NCI-H460 (cell line): ENCODE measurements at places on chromosomes 4 and X. TPM values are rescaled to one million over a fixed set of nuclear protein-coding genes. Genes with fewer than 3 reads are reported as not detected.

- no peak for DNase-seq
These were observed 336.2 kb downstream of the MID1IP1 start for GRCh38 chrX:39137363-39137954.

ZMAT1 gene
- total RNA-seq = 2.0 and 2.3 TPM in 2 replicates

DNA sequence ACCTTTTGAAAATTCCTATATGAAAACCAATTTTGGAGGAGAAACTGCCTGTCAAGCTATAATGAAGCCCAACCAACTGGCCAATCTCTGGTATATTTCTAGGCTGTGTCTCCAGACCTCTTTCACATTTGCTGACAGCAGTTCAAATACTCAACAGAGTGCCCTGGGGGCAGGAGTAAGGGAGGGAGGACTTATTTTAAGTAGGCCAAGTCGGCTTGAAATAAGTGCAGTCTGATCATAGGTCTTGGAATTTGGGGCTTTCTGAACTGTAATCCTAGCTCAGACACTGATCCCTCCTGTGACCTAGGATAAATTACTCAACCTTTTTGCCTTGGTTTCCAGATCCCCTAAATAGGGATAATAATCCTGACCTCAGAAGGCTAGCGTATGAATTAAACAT, 59.4 kb upstream of the SLC7A11 start:
- no peak for DNase-seq

MAGEA1 gene
- total RNA-seq = 64.2 and 68.8 TPM in 2 replicates

DNA sequence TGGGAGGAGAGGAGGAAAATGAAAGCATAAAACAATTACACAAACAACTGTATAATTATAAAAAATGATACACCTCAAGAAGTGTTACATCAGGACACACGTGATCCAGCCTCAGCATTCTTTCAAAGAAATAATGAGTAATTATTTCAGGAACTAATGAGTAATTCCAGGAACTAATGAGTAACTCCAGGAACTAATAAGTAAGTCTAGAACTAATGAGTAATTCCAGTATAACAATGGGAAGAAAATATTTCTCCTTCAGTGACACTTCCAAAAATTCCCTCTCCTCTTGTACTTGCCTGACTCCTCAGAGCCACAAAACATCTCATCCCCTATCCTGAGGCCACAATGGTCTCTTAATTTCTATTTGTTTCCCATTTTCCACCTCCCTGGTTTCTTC, 63.5 kb upstream of the COL25A1 start:
- DNase-seq = no peak

PARM1 gene
- total RNA-seq = 0.52 and 0.54 TPM in 2 replicates

AP1S2 gene
- total RNA-seq = 27.3 and 32.2 TPM in 2 replicates

DNA sequence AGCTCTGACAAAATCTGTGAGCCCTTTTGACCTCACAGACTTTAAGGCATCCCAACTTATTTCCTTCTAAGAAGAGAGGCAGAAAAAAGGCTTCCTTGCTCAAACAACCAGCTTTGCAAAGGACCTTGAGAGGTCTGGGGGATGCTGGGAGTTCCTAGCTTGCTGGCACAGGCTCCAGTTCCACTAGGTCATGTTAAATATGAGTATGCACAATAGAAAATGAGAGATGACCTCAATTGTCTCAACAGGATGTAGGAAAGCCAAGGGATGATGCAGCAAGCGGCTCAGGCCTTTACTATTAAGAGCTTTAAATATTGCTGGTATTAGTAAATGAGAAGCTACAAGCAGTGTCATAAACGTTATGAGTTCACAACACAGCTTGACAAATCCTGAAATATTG, 13.3 kb upstream of the ZNF827 start:
- DNase-seq = no peak

POF1B gene
- 11.9 and 12.5 TPM in 2 replicates for total RNA-seq

DNA sequence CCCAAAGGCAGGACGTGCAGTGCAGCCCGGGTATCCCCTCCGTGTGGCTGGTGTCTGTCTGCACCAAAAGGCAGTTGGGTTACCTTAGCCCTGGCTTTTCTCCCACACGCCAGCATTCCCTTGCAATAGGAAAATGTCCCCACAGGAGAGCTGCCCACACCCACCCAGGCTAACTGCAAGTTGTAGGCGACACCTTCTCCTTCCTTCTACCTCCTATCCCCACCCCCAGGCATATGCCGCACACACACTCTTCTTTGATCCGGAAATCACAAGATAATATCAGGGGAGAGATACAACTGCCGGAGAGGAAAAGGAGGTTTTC, 444 bp upstream of the APBB2 start:
- DNase-seq = no peak

- peak; percentile 69 for DNase-seq
These were observed 51.7 kb upstream of the CHRDL1 start for GRCh38 chrX:110847334-110847733.

PCDH10 gene
- total RNA-seq = not detected in 2 replicates

GRCh38 chr4:40789031-40789430, 39.3 kb downstream of the NSUN7 start:
- no peak for DNase-seq

GRCh38 chr4:39528061-39528465, 824 bp upstream of the UGDH start:
- peak; percentile 54 for DNase-seq

RPA4 gene
- total RNA-seq = 0.67 and 0.78 TPM in 2 replicates

GRCh38 chrX:124358800-124359383, 12.5 kb downstream of the SH2D1A start:
- DNase-seq = no peak

DNA sequence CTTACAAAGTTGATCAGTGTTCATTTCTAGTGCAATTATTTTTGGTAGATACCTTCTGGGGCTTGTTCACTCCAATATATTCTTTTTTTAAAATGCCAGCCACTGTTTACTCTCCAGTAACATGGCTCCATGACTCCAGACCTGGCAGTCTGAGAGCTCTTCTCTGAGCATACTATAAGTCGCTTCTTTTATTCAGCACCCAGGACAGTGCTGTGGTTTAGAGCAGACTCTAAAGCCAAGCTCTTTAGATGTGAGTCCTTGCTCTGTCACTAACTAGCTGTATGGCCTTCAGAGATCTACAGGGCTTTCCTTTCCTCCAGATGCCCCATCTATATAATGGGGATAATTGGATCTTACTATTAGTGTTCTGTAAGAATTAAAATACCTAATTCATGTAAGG, 200.2 kb upstream of the FAM241A start:
- DNase-seq = no peak

DNA sequence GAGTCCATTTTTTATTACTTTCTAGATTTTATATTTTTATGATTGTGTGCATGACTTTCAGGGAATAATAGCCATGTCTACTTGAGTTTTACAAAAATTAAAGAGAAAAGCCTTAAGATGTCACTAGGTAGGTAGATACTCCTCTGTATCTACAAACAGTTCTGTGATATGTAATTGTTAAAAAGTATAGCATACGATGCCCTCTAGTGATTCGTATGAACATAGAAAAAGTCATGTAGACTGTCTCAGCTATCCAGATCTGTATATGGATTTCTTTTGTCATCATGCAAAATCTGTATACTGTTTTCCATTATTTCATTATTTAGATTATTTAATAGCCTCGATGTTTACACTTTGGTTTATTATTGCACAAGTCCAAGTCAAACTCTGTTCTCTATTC, 856.6 kb downstream of the CENPC start:
- peak; percentile 25 for DNase-seq

DNA sequence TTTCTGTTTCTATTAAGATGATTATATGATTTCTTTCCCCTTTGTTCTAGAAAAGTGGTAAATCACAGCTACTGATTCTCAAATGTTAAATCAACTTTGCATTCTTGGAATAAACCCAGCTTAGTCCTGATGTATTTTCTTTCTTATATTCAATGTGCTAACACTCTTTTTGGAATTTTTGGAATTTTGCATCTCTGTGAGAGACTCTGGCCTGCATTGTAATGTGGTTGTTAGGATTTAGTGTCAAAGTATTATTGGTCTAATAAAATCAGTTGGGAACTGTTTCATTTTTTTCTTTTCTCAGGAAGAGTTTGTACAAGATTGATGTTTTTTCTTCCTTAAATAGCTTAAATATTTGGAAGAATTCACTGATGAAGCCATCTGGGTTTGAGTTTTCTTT, 109.6 kb downstream of the KIT start:
- no peak for DNase-seq

CETN2 gene
- total RNA-seq = 31.8 and 37.7 TPM in 2 replicates

GRCh38 chr4:73170518-73171198, 87.9 kb downstream of the ANKRD17 start:
- no peak for DNase-seq

GRCh38 chrX:19787305-19787815, 100.0 kb downstream of the SH3KBP1 start:
- no peak for DNase-seq

- DNase-seq = no peak
These were observed 137.0 kb downstream of the MAGEB5 start for GRCh38 chrX:26352891-26353430.

- no peak for DNase-seq
These were observed 68.3 kb upstream of the DDX3X start for GRCh38 chrX:41265615-41266014.

DNA sequence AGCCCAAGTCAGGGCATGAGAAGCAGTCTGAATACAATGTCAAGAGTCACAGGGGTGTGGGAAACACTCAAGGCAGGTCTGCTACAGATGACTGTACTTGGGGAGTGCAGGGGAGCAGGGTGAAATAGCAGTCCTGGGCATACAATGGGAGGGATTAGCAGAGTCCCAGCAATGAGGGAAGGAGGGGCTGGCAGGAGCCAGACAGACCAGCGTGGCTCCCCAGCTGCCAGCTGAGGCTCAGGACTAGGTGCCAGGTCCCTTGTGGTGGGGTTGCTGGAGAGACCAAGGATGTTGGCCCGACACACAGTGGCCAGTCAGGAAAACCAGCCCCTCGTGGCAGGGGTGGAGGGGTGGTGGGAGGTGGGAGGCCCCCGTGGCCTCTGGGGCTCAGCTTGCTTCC, 86.6 kb downstream of the RTL5 start:
- DNase-seq = no peak

HPSE gene
- 4.4 and 4.8 TPM in 2 replicates for total RNA-seq

FSTL5 gene
- 0.02 TPM in 1 of 2 replicates, not detected in the other for total RNA-seq

RXFP1 gene
- total RNA-seq = not detected in 2 replicates

ADH1B gene
- not detected in 2 replicates for total RNA-seq

DNA sequence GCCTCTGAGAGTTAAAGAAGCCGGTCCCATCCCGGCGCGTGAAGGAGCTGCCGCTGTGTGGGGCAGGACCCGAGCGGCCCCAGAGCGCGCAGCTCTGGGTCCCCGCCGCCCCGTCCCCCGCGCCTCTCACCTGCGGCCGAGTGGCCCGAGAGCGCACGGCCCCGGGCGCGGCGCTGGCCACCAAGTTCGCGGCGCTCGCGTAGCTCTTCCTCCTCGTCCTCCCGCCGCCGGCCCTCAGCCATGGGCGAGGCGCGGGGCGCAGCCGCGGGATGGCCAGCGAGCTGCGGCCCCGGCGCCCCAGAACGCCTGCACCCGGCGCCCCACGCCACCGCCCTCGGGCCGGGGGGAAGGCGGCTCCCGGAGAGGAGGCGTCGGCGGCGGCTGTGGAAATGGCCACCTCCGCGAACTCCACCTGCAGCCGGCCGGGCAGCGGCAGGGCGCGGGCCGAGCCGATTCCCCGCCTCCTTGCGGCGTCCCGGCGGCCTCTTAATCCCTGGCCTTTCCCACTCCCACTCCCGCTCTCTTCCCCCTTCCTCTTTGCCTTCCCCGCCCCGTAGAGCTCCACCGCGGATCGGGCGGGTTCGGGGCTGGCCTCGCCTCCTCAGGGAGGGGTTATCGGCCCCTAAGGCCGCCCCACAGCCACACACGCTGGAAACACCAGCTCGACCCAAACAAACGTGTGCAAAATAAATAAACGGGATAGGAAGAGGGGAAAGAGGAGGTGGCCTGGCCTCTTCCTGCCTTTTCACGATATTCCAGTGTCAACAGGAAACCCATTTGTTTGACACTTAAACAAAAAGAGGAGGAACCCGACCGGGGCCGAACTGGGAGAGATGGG, at the start of gene SH3D19:
Gene SH3D19, minus strand, starts transcription at position 495 of the 838 bp plus-strand sequence. Its CDS starts 253 bp downstream, at position 242.
- peak; percentile 36 for DNase-seq

DNA sequence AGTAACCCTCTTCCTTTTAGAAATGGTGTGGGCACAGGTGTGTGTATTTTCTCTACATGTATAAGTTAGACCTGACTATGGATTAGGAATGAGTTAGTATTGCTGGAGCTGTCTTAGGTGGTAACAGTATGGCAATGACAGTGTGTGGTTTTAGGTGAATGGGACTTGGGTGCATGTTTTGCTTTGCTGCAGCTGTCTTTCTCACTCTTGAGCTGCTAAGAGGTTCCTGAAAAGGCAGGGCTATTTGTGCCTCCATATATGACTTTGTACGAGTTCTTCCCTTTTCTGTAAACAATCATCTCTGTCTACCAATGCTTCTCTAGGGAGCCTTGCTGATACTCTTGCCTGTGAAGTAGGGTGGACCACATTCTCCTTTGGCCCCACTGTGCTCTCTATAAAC, 234.8 kb upstream of the HHIP start:
- DNase-seq = no peak

GALNTL6 gene
- 0.20 and 0.57 TPM in 2 replicates for total RNA-seq

GRCh38 chr4:70678383-70678999, 9.8 kb upstream of the UTP3 start:
- no peak for DNase-seq

DNA sequence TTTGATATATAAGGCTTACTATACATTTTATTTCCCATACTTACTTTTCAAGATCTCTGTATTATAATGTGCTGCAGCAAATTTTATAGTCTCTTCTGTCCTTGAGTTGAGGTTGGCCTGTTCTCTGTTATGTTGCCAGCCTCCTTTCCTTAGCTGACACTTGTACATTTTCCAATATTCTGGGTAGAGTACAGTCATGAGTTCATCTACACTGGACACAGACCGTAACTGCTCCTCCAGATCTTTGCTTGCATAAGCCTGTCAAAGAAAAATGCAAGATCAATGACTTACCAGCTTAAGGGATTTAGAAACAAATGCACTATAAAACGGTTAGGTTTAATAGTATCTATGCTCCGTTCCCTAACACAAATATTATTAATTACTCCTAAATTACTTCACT, 63.2 kb downstream of the VEGFC start:
- no peak for DNase-seq

DNA sequence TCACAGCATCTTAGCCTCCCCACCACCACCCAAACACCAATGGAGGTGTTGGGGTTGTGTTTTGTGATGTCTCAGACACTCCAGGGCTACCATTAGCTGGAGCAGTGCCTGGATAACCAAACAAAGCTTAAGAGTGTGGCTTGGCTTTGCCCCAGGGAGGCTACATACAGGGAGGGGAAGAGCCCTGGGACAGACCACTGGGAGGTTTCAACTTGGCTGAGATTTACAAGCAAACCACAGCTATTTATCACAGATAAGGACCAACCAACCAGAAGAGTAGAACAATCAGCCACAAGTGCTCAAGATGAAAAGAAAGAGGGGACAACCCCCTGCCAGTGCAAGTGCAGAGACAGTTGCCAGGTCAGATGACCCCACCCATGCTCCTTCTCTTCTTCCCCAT, 24.1 kb downstream of the SOX3 start:
- DNase-seq = no peak

DNA sequence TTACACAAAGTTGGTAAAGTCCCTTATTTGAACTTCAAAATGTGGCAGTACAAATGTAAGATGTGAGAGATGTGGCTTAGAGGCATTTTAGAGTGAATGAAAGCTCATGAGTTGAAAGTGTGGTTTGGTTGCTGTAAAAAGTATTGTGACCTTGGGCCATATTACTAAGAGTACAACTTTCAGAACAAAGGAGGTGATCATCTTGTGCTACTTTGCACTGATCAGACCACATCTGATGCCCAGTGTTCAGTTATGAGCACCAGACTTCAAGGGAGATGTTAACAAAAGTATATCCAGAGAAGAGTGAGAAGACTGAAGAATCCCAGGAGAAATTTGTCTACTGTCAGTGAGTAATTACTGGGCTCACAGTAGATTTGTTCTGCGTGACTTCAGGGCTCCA, 30.2 kb downstream of the NLGN3 start:
- DNase-seq = no peak
